Small intestine (tissue), 16 donors: ENCODE measurements at places on chromosomes 5 and 9. TPM values are rescaled to one million over a fixed set of nuclear protein-coding genes. Genes with fewer than 3 reads are reported as not detected.

DNA sequence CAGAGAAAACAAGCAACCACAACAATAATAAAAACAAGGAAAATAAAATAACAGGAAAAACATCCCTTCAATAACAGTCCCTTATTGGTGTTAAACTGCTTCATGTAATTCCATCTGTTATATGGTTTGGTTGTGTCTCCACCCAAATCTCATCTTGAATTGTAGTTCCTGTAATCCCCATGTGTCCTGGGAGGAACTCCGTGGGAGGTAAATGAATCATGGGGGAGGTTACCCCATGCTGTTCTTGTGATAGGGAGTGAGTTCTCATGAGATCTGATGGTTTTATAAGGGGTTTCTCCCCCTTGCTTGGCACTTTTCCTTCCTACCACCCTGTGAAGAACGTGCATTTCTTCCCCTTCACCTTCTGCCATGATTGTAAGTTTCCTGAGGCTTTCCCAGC is 369.8 kb downstream of the TMEM232 start:
- DNase-seq = no peak

DNA sequence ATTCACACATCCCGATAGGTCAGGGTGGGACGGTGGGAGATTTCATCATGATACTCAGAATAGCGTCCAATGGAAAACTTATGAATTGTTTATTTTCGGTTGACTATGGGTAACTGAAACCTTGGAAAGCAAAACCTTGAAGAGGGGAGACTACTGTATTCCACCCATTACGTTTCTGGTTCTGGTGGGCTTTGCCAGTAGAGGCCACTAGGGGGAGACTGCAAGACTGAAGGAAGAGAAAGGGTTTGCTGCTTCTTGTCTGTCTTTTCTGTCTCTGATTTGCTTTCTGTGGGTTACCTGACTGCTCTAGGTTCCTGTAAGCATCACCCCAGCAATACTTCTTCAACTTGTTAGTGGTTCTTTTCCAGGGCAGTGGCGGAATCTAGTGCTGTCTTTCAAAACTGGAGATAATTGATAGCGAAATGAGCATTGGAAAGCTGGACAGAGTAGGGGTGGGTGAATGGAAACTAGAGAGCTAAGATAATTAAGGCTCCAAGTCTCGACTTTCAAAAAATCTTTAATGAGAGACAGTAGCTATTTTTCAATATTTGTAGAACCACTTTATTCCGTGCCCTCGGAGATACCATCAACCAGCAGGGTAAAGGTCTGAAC is 27.0 kb downstream of the GRIN3A start:
- no peak for DNase-seq

The PANK3 gene
- 16.3 TPM for polyA plus RNA-seq

GRCh38 chr5:124714910-124715309 is 31.5 kb downstream of the ZNF608 start:
- DNase-seq = no peak

DNA sequence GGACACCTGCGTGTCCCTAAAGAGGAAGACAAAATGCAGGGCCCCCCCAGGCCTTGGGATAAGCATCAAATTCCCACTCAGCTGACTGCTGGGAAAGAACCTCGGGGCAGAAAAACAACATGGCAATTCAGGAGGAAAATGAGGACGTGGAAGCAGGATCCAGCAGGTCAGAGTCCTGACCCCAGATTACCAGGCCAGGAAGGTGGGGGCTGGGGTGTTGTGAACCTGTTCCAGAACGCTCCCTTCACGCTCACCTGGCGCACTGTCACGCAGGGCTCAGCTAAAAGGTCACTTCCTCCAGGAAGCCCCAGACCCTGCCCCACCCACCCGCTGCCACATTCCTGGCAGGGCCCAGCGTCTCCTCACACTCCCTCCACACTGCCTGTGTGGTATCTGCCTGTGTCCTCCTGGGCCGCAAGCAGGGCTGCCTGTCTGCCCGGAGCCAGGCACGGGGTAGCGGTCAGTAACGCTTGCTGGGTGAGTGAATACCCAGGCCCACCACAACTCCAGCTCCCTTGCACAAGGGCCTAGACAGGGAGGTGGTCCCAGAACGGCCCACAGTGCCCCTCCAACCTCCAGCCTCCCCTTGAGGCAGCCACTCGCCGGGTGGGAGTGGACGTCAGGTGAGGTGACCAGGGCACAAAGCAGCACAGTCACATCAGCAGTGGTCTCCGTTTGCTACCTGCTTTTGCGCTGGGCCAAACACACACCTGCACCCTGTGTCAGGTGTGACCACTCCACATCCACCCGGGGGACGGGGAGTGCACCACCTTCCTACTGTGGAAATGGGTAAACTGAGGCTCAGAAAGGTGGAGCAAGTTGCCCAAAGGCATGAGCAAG is 18.1 kb downstream of the VAV2 start:
- DNase-seq = peak; percentile 87

GRCh38 chr9:108271646-108272348 is 584.0 kb downstream of the ACTL7B start:
- DNase-seq = peak; percentile 87
